ENCODE measurements at places on chromosomes 12 and 14. TPM values are rescaled to one million over a fixed set of nuclear protein-coding genes. Genes with fewer than 3 reads are reported as not detected.

GRCh38 chr14:50804181-50804721, 26.7 kb downstream of the NIN start:
- no peak overlapping the region for H3K4me3 ChIP-seq
- H3K27ac ChIP-seq: peak overlapping the region; percentile 27
- no peaks in the 10 kb centered on the region for H3K27me3 ChIP-seq
- no peak for DNase-seq

- peaks cover 22% of the 10 kb centered on the region for H3K4me1 ChIP-seq
- no peak for DNase-seq
- no peaks in the 10 kb centered on the region for H3K36me3 ChIP-seq
- H3K27me3 ChIP-seq: no peaks in the 10 kb centered on the region
- H3K27ac ChIP-seq: no peak overlapping the region
These were observed 4.8 kb upstream of the NINJ2 start for GRCh38 chr12:668090-668481.

DNA sequence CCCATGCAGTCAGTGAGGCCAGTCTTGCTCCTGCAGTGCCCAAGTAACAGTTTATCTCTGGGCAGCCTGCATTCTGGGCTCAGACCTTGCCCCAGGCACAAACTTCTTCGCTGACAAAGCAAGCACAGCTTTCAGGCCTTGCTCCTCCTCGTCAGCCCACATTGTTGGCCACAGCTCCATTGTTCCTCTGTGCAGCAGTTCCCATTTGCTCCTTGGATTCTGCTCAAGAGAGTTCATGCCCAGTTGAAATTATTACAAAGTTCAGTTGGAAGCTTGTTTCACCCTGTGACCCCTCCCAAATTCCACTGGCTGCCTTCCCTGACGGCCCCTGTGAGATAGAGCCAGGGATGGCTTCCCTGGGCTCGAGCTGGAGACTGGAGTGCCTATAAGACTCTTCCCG, 163.4 kb upstream of the DDHD1 start:
- H3K4me1 ChIP-seq: no peaks in the 10 kb centered on the region
- H3K27ac ChIP-seq: no peak overlapping the region
- no peaks in the 10 kb centered on the region for H3K27me3 ChIP-seq
- H3K36me3 ChIP-seq: no peaks in the 10 kb centered on the region
- no peak overlapping the region for H3K4me3 ChIP-seq

GRCh38 chr12:111720457-111720856, 34.6 kb downstream of the ACAD10 start:
- DNase-seq: no peak
- H3K27me3 ChIP-seq: no peaks in the 10 kb centered on the region
- peaks cover 4% of the 10 kb centered on the region for H3K4me1 ChIP-seq
- H3K27ac ChIP-seq: no peak overlapping the region
- H3K4me3 ChIP-seq: no peak overlapping the region

GRCh38 chr12:116881877-116882507, 751 bp upstream of the HRK start:
- H3K36me3 ChIP-seq: no peaks in the 10 kb centered on the region
- no peak for DNase-seq
- peaks cover 17% of the 10 kb centered on the region for H3K27me3 ChIP-seq
- H3K27ac ChIP-seq: no peak overlapping the region
- H3K4me1 ChIP-seq: peaks cover 41% of the 10 kb centered on the region
- no peak overlapping the region for H3K4me3 ChIP-seq

PSME1 gene
- 112 TPM for total RNA-seq

RTL1 gene
- total RNA-seq: not detected

CFAP54 gene
- not detected for total RNA-seq

IL26 gene
- not detected for total RNA-seq
